NCI-H2081 treated with DMSO at 0.1 percent for 48 hours (cell line): ENCODE measurements at places on chromosomes 16 and 17.

DNA sequence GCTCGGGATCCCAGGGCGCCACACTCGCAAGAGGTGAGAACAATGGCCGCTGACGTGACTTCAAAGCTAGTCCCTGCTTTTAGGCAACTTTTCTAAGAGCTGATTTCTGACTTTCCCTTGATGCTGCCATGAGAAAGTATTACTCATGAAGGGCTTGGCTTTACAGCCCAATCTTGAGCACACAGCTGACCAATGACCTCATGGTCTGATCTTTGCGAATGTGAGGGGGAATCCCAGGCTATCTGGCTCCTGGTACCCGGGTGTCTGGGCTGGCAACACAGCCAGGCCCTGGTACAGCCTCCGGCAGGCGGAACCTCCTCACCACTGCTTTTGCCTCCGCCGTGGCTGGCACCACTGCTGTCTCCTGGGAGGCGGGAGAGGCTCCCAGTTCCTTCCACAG lies 17.5 kb downstream of the NDUFAF8 start:
- no peak for DNase-seq

DNA sequence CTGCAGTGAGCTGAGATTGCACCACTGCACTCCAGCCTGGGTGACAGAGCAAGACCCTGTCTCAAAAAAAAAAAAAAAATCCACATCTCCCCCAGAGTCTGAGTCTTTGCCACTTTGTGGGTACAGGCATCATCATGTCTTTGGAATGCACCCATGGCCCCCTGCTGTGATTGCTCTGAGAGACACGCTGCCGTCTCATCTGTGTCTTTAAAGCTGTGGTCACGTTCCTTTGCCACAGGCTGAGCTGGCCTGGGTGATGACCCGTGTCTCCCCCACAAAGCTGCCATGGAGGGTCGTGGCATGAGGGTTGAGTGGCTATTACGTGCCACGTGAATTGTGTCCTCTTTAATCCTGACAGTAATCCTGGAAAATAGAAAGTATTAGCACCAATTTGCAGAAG lies 20.2 kb downstream of the CRISPLD2 start:
- DNase-seq: no peak

DNA sequence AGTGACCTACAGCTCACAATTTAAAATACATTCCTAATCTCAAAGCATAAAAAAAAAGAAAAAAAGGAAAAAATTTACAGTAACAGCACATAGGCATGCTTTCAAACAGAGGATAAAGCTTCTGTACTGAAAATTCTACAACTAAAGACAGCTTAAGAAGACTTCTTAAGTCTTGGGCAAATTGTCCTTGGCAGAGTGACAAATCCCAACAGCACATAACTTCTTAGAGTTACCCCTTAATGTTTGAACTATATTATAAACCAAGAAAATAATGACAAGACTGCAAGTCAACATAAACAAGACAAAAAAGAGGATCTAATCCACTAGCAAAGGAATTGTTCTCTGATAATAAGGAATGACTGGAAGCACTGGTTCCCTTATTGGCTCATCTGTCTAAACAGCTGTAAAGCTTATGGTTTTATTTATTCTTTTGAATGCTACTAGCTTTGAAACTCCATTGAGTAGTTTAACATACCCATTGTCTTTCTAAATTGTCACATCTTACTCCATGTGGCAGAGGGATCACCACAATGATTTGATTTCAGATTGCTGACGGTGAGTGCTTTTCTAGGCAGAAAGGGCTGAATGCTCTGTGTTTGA lies 1576.8 kb upstream of the GOT2 start:
- DNase-seq: no peak

DNA sequence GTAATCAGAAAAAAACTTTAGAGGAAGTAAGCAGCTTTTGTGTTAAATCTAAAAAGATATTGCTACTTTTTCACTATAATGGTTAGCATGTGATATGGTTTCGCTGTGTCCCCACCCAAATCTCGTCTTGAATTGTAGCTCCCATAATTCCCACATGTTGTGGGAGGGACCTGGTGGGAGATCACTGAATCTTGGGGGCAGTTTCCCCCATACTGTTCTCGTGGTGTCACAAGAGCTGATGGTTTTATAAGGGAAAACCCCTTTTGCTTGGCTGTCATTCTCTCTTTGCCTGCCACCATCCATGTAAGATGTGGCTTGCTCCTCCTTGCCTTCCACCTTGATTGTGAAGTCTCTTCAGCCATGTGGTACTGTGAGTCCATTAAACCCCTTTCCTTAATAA lies 117.1 kb downstream of the KCNJ2 start:
- DNase-seq: no peak

DNA sequence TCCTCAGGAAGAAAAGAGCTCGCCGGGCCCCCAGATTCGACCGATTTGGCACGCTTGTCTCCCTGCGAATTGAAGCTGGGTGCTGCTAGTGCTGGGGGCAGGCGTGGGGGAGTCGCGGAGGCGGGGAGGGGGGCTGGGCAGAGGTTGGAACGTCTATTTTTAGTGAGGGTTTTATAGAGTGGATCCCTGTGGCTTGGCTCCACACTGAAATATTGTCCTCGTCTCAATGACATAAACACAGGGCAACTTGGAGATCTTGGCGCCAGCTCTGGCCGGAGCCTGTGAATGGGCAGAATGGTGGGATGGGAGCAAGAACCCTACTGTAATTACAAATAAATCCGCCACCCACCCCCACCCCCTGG lies 15.7 kb upstream of the NOG start:
- no peak for DNase-seq

- DNase-seq: no peak
Measured at GRCh38 chr16:82236415-82236814, 66.4 kb upstream of the MPHOSPH6 start.

DNA sequence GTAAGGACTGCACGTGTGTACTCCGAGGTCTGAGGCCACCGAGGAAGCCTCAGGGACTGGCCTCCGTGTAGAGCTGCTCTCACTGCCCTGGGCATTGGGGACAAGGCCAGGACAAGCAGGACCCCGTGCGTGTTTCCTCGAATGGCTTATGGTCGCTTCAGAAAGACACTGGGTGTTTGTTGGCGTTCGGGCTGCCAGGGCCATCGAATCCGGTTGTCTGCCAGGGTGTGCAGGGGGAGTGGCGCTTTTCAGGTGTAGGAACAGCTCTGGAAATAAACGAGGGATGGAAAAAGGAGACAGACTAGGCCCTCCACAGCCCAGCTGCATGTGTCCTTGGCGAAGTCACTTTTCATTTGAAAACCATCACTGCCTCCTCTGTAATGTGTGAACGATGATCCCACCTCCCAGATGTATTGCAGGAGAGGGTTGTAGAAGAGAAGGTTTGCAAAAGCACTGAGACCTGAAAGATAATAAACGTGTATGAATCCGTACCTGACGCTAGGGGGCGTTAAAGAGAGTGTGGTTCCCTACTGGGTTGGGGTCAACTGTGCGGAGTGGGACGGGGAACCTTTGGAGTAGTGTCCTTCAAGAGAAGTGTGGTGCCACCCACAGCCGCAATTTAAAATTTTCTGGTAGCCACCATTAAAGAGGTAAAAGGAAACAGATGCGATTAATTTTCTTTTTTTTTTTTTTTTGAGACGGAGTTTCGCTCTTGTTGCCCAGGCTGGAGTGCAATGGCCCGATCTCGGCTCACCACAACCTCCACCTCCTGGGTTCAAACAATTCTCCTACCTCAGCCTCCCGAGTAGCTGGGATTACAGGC lies 2.1 kb upstream of the ZSCAN10 start:
- DNase-seq: no peak

DNA sequence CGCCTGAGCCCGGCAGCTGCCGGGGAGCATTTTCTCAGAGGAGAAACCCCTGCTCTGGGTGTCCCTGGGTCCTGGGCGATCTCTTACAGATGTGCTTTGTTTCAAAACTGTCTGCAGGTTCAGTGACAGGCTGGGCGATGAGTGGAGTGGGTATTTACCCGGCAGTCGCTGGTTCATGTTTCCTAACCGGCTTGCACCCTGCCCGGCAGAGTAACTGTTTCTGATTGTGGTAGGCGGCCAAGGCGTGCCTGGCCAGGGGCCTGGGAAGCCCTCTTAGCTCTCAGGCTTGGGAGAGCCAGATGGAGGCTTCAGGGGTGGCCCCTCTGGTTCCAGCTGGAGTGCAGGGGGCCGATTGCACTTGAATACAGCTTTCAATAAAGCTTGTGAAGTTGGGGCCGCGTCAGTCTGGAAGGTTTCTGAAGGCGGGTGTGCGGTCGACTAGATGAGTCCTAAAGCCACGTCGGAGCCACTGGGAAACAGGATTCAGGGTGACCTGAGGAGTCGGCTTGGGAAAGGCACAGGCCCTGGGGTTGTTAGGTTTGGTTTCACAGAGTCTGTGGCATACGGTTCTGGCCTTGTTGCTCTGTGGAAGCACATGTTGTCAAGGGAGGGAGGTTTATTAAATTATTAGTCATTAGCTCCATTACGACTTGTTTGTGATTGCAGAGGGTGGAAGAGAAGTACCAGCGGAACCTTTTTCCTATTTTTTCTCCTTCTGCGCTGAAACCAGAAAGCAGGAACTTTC lies 1.4 kb downstream of the BAIAP2 start:
- DNase-seq: no peak

DNA sequence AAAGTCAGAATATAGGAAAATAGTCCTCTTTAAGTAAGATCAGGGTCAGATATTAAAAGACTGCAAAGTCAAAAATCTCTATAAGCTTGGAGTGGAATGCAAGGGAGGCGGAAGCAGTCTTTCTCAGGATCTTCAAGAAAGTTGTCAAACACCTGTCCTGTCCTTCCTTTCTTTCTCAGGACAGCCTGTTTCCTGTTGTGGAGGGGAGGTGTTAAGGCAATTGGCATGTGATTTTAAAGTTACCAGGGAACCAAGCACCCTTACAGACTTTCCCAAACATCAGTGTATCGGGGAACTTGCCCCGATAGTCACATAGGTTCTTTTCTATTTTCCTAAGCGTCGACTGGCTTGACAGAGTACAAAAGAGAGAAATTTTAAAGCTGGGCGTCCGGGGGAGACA lies 2.1 kb downstream of the ATP5PD start:
- no peak for DNase-seq

DNA sequence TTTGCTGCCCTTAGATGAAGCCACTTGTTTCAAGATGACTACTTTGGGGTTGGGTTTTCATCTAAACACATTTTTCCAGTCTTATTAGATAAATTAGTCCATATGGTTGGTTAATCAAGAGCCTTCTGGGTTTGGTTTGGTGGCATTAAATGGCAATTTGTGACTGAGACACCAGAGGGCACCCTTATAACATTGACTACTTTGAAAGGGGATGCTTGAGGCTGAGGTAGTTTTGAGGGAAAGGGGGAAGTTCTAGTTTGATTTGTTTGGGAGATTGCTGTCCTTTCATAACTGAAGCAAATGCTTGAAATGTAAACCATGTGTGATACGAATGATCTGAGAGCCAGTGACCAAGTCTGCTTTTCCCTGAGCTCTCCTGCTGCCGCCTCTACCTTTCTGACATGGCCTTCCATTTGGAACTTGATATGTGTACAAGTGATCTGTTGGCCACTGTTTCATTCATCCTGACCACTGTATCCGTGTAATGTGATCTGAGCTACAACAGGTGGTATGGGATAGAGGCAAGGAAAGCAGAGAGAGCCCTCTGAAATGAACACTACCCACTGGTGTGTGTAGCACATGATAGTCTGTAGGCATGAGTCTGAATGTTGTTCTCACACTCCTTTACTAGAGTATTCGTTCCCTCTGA lies 5.8 kb upstream of the RARA start:
- DNase-seq: no peak

DNA sequence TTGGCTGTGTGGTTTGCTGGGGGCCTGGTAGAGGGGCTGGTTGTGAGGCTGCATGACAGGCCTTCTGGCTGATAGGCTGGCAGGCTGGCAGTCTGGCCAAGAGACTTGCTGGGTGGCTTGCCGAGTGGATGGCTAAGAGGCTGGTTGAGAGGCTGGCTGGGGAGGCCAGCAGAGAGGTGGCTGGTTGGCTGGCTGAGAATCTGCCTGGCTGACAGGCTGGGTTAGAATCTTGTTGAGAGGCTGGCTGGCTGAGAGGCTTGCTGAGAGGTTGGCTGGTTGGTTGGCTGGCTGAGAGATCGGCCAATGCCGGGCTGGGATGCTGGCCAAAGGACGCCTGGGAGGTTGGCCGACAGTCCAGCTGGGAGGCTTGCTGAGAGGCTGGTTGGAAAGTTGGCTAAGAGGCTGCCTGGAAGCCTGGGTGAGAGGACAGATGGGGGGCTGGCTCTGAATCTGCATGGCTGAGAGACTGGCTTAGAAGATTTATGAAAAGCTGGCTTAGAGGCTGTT lies 35.9 kb upstream of the ACSM2B start:
- DNase-seq: no peak

GRCh38 chr17:73100363-73100762 lies 7.9 kb upstream of the SLC39A11 start:
- no peak for DNase-seq

GRCh38 chr16:12132290-12132689 lies 155.8 kb downstream of the SNX29 start:
- DNase-seq: no peak

DNA sequence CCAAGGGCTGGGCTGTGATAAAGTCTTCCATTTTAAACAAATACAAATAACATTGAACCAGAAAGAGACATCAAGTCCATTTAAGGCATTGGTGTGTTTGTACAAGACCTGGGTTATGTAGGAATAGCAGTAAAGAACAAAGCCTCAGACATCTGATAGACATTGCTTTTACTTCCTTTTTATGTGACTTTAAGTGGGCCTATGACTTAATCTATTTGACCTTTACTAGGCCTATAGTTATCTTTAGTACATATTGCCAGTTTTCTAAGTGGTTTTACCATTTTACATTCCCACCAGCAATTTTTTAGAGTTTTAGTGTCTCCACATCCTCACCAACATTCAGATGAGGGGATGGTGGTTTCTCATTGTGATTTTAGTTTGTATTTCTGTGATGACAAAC lies 298.8 kb downstream of the ZFHX3 start:
- no peak for DNase-seq

GRCh38 chr16:15572329-15573001 lies 70.5 kb downstream of the MARF1 start:
- no peak for DNase-seq

DNA sequence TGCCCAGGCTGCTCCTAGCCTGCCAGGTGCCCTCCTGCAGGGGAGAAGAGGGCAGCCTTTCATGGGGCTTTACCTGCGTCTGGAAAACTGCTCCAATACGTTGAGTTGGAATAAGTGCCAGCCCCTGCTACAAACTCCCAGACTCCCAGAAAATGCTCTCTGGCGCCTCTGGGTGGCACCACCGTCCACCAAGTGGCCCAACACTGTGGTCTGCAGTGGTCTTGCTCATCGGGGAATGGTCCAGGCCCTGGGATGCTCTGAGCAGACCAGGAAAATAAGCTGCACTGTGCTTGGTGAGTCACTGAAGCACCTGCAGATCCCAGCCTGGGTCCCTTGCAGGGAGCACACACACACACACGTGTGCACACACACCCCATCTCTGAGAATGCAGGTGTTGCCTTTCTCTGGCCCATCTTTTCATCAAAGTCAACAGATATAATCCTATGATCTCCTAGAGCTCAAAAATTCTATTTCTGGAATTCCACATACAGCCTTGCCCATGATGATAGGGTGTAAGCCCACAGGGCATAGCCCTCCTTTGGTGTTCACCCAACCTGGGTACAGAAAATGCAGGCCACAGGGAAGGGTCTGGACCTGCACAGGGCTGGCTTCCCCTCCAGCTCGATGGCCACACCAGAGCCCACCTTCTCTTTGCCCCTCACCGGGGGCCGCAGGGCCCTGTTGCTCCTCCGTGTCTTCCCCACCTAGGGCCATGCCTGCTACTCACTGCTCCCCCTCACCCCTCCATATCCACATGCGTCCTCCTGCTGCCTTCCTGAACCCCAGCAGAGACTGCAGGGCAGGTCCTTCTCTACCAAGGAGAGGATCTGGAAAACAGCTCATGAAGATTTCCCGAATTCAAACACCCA lies 20.5 kb downstream of the CDIP1 start:
- no peak for DNase-seq

GRCh38 chr16:2833776-2834175 lies 3.7 kb downstream of the ZG16B start:
- no peak for DNase-seq
